ENCODE measurements at places on chromosomes 4 and X. TPM values are rescaled to one million over a fixed set of nuclear protein-coding genes. Genes with fewer than 3 reads are reported as not detected.

The L1CAM gene
- 29.9 TPM for total RNA-seq

The CSN1S1 gene
- not detected for total RNA-seq

The VCX3B gene
- total RNA-seq: not detected

The GPR119 gene
- not detected for total RNA-seq

The FOXR2 gene
- total RNA-seq: not detected

The CD38 gene
- total RNA-seq: 0.02 TPM

The PLP1 gene
- not detected for total RNA-seq

The GPRASP2 gene
- total RNA-seq: 9.8 TPM

The VSIG4 gene
- not detected for total RNA-seq

The DUSP9 gene
- 2.2 TPM for total RNA-seq

The RASSF6 gene
- 0.07 TPM for total RNA-seq

The COL25A1 gene
- not detected for total RNA-seq

The RBM46 gene
- not detected for total RNA-seq

The ADGRA3 gene
- total RNA-seq: 36.2 TPM

The HOPX gene
- total RNA-seq: 224 TPM
